ENCODE measurements at places on chromosomes 16 and 17.

- DNase-seq: no peak
These were observed 120.5 kb downstream of the HS3ST4 start for GRCh38 chr16:25812215-25812614.

GRCh38 chr17:42889809-42890208 lies 10.8 kb upstream of the G6PC1 start:
- no peak for DNase-seq

- no peak for DNase-seq
These were observed 394.8 kb downstream of the KCNJ2 start for GRCh38 chr17:70564006-70564620.

GRCh38 chr17:19010729-19011505 lies 6.4 kb upstream of the FAM83G start:
- DNase-seq: no peak

DNA sequence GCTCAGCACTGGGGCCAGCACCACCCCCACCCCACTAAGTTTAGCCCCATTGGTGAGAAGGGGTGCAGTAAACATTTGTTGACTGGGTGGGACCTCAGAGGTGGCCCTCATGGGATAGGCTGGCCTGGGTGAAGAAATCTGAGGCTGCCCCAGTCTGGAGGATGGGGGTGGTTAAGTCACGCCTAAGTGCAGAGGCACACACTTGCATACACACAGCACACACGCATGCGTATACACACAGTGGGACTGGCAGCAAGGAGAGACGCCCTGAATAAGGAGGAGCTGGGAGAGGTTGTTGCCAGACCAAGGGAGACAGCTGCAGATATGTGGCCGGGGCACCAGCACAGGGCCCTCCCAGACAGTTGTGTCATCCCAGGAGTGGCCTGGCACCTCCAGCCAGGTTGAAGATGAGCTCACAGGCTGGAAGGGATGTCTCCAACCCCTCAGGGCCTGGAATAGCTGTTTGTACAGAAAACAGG lies 3.0 kb upstream of the BCAR1 start:
- no peak for DNase-seq

- no peak for DNase-seq
These were observed 60.4 kb upstream of the GNG13 start for GRCh38 chr16:860891-861290.

DNA sequence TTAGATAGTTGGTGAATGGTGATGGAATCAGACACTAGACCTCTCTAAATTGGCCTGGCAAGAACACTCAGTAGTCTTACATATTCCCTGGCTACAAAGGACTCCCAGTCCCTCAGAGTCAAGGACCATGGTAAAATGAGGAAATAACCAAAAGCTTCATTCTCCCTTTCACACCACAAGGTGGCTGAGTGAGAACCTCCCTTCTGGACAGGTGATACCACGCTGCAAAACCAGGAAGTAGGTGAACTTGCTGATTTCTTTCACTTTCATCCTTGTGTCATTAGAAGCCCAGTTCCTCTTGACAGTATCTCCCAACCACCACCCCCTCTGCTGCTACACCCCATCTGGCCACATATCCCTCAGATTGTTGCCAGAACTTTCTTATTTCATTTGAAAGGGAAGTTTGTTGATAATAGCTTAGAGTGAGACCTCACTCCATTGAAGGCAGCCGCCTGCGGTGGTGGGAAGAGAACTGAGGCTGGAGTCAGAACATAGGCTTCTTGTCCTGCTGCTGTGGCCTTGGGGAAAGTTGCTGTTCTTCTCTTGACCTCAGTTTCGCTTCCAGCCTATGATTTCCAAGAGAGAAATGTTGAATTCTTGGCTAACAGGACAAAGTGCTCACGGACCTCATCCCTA lies 290.6 kb upstream of the CCL2 start:
- no peak for DNase-seq

GRCh38 chr16:31700200-31700529 lies 172.5 kb downstream of the AHSP start:
- DNase-seq: no peak

DNA sequence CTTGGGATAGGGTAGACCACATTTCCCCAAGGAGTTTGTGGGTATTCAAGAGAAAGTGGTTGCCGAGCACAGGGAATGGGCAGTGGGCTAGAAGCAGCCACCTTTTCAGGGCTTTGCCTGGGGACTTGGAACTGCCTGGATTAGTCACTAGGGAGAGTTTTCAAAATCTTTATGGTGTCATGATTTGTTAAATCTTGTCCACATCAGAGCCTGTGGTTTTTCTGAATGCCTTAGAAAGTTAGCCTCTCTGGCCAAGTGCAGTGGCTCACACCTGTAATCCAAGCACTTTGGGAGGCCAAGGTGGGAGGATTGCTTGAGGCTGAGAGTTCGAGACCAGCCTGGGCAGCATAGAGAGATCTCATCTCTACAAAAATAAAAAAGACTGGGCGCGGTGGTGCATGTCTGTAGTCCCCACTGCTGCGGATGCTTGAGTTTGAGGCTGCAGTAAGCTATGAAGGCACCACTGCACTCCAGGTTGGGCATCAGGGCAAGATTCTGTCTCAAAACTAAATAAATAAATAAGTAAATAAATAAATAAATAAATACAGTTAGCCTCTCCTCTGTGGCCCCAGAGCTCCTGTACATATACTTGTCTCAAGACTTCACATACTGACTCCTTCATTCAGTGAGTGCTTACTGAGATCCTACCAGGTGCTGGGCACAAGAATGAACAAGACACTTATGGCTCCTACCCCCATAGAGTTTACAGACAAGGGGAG lies 76.3 kb upstream of the HNF1B start:
- no peak for DNase-seq

- no peak for DNase-seq
These were observed 245 bp downstream of the TMEM256 start for GRCh38 chr17:7403727-7403976.

DNA sequence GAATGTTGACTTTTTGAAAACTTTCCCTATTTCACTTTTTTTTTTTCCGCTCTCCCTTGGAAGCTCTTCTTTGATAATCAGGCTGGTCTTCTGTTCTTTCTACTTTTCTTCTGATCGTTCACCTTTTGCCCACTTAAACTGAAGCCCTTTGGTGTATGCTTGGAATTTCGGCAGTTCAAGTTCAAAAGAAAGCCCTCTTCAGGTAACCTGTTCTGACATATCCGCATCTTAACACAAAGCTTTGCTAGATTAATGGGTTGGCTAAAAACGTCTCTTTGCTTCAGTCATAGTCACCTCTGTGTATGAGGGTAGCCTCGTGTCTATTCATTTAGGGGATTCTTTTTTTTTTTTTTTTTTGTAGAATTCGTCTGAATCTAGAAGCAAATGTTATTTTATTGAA lies 1115.8 kb upstream of the RBFOX1 start:
- DNase-seq: no peak

GRCh38 chr16:57382535-57383275 lies 10.4 kb downstream of the CX3CL1 start:
- no peak for DNase-seq

DNA sequence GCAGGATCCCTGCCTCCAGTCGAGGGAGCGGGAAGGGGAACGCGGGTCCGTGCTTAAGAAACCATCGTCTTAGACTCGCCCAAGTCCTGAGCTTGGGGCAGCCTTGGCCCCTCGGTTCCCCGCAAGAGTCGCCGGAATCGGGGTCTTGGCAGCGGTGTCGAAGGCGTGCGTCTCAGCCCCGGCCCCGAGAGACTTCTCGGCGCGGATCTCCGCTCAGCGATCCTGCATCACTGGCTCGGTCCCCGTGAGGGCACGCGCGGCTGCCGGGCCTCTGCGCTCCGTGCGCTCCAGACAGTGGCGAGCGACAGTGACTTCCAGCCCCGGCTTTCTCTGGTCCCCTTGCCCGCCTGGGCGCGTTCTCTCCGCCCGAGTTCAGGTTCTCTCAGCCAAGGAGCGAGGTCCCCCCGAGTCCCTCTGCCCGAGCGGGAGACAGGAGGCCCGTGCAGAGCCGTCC lies 380 bp downstream of the HS3ST3A1 start:
- DNase-seq: peak; percentile 15

GRCh38 chr17:3845291-3845620 lies 790 bp downstream of the NCBP3 start:
- no peak for DNase-seq

Measured in uterus (tissue), 4 donors.